ENCODE measurements at places on chromosomes 7 and 10.

DNA sequence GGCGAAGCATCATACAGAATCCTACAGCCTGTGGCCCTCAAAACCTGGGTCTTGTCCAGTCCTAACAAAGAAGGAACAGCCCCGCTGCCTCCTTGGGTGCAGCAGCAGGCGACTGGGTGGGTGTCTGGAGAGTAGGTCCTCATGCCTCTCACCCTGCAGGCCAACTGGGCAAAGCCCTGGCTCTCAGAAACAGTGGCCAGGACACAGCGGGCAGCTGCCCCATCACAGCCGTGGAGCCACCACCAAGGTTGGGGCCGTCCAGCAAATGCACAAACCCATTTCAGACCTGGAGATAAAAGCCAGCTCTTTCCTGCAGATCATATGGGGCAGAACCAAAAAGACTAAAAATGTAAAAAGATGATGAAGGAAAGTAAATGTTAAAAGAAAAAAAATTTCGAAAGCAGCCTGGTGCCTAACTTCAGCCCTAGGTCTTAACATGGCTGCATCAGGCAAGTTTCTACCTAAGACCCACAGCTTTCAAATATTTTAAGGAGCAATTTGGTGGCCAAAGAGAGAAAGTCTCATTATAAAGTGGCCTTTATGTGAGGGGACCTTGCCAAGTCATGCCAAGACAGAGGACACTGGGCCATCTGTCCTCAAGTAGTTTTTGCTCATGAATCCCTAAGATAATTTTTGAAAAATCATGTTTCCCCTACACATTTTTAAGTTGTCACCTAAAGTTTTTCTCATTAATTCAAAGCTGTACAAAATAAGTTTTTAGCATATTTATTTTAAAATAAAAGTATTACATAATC is 142.1 kb downstream of the PAXIP1 start:
- no peak for DNase-seq

DNA sequence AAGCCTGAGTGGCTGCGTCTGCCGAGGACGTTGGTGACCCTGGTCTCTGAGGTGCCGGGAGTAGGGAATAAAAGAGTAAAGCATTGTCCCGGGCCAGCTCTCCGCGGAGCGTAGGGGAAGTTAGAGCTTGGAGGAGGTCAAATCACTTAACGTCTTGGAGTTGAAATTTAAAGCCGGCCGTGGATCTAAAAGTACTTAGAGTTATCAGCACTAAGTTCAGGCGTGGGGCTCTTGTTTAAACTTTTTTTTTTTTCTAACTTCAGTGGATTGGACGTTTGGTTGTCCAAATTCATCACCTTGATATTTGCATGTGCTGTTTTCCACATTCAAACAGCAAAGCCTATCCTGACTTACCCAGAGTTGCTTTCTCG is 700 bp downstream of the NIPSNAP2 start:
- DNase-seq: no peak

GRCh38 chr7:29893351-29893965 is 87.2 kb downstream of the WIPF3 start:
- DNase-seq: no peak

DNA sequence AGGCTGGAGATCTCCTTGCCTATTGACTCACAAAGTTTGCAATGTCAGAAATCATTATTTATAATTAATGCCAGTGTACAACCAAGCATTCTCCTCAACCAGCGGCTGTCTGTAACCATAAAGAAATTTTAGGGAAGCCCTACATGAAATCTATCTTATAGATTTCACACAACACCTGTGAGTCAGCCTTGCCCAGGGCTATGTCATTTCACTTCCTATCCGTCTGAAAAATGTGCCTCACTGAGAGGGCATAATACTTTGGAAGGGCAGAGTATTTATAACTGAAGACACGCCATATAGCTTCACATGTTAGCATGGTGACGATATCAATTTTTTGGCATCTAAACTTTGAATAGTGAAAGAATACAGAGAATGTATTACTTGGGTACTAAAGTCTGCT is 296.6 kb upstream of the ETV1 start:
- no peak for DNase-seq

DNA sequence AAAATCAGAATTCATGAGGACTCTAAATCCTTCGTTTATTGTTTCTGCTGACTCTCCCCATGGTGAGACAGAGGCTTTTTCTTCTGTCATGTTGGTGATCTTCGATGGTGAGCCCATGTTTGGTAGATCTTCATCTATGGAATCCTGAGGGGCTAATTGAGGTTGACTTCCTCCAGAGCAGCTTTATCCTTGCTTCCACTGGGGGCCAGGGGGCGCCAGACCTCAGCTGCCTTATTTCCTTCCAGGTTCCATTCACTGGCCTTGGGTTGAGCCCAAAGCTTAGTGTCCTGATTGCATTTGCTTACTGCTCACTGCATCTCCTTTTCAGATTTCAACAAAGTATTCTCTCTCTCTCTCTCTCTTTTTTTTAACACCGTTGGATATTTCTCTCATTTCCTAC is 80.7 kb downstream of the GCC1 start:
- DNase-seq: no peak

- no peak for DNase-seq
These were observed 74.1 kb upstream of the UNC5B start for GRCh38 chr10:71138166-71138830.

Data from amniotic stem cell (primary cell).